AG20443 (cell line): ENCODE measurements at places on chromosomes 13 and 19.

GRCh38 chr19:16532440-16533234 lies 9.6 kb downstream of the CHERP start:
- DNase-seq, result no peak

- peak; percentile 35 for DNase-seq
Observed at GRCh38 chr13:24670961-24671381, 9.2 kb upstream of the ATP12A start.

DNA sequence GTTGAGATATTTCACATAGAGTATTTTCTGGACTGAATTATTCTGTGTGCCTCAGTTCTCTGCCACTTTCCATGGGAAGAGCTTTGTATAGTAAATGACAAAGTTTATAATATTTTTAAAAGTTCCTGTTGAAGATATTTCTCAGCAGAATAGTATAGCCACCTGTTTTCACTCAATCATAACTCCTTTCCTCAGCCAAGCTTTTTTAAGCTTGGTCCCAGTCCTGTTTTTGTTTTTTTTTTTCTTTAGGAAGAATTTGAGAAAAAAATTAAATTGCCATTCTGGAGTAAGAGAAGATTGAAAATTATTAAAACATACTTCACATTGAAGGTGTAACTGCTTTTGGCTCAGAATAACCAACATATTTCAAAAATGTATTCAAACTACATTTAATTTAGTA lies 55.5 kb downstream of the ENOX1 start:
- DNase-seq, result no peak

GRCh38 chr19:46542428-46543230 lies 47.0 kb upstream of the PNMA8B start:
- peak; percentile 81 for DNase-seq

DNA sequence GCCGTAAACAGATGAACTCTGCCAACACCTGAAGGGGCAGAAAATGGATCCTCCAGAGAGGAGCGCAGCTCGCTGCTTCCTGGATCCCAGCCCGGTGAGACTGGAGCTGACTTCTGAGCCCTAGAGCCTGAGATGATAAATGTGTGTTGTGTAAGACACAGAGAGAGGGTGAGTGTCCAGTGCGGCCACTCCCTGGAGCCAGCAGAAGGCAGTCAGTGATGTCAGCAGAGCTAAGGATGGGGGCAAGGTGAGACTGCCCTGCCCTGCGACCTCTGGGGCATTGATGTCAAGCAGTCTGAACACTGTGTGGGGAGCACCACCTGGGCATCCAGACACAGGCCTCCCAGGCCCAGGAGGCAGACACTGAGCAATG lies 9.7 kb upstream of the SLC35E1 start:
- DNase-seq, result peak; percentile 42

- peak; percentile 44 for DNase-seq
Observed at GRCh38 chr13:23928985-23929384, 31.7 kb upstream of the C1QTNF9B start.

DNA sequence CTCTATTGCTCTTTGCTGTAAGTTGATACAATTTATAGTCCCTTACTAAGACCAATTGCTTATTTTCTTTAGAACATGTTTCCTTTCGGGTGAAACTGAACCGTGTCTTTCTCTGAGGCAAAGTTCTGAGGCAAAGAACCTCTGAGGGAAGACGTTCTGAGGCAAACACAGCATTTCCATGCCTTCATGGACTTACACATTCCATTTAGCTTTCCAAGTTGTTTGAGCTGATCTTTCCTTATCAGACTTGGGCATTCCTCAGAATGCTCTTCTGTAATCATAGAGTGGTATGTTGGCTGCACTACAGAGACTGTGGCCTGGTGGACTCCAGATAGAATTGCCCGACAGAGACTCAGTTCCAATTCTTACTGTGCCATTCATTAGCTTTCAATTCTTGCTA lies 579.1 kb downstream of the KCTD12 start:
- no peak for DNase-seq

DNA sequence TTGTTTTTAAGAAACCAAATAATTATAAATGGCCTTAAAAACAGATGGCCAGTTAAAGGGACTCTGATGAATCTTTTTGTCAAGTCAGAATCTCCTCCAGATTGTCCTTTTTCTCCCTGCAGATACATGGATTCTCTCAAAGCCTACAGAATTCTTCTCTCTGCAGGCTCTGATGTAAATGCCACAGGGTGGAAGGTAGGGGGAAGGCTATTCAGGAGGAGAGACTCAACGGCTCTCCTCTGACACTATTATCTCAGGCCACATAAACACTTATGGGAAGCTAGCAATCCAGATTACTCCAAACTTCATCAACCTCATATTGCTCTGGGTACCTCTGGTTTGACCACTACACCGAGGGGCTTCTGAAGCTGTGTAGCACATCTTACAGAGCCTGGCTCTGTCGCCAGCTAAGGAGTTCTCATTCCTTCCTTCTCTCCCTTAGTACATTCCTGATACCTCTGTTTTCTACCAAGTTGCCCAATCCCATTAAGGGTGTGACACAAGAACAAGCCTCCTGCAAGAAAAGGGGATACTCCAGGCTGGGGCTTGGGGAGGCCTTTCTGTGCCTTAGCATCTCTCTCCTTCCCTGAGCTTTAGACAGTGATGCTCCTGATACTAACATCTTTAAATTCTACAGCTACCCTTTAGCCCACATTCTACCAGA lies 14.9 kb downstream of the LCP1 start:
- DNase-seq, result no peak

DNA sequence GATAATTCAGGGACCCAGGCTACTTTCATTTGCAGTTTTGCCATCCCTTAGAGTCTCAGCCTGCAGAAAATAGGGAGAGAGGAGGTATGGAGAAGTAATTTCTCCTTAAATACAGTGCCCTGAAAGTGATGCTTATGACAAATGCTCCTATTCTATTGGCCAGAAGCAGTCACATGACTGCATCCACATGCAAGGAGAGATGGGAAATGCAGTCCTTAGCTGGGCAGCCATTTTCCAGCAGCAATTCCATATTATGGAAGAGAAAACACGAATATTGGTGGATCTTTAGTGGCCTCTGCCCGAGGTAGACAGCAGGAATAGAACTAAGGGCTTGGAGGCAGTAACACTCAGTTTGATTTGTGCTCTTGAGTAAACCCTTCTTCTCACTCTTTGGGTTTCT lies 39.4 kb downstream of the VAV1 start:
- DNase-seq, result peak; percentile 68

DNA sequence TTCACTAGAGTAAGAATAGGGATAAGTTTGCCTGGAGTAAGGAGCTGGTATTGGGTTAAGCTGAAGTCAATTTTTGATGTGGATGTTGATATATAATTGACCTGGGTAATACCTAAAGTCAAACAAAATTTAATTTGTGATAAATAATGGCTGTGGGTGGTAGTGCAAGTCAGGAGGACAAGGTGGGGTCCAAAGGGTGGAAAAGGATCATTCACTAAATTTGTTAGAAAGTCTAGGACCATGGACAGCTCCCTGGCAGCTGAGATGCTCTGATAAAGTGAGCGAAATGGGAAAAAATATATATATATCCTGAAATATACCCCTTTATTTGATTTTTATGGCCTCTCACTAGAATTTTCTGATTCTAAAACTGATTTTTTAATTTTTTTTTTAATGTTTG lies 463.5 kb downstream of the GPC6 start:
- peak; percentile 17 for DNase-seq

GRCh38 chr19:14265290-14266036 lies 59.5 kb upstream of the ADGRL1 start:
- no peak for DNase-seq

GRCh38 chr13:48874165-48874564 lies 101.5 kb upstream of the FNDC3A start:
- no peak for DNase-seq
